ENCODE measurements at places on chromosomes 3 and 15.
A peak's percentile ranks its signal among the peaks of the same experiment; 100 is the strongest.

- no peak for DNase-seq
Measured at GRCh38 chr15:69499521-69500211, 47.0 kb downstream of the RPLP1 start.

GRCh38 chr3:160226026-160226907 lies 1.0 kb downstream of the C3orf80 start:
- DNase-seq = no peak

DNA sequence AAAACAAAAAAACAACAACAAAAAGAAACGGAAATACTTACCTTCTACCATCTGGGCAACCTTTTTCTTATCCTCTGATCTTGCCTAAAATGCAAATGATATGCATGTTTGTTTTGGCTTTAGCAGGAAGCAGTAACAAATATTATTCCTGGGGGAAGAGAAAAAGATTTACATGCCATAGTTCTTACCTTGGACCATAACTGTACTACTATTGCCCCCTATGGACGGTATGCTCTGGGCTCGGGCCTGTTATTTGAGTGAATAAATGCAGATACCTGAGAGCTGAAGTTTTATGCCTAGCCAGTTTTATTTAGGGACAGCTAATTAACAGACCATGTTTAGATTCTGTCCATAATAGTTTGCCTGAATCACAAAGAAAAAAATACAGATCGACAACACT lies 12.6 kb upstream of the STARD5 start:
- DNase-seq = peak; percentile 17

DNA sequence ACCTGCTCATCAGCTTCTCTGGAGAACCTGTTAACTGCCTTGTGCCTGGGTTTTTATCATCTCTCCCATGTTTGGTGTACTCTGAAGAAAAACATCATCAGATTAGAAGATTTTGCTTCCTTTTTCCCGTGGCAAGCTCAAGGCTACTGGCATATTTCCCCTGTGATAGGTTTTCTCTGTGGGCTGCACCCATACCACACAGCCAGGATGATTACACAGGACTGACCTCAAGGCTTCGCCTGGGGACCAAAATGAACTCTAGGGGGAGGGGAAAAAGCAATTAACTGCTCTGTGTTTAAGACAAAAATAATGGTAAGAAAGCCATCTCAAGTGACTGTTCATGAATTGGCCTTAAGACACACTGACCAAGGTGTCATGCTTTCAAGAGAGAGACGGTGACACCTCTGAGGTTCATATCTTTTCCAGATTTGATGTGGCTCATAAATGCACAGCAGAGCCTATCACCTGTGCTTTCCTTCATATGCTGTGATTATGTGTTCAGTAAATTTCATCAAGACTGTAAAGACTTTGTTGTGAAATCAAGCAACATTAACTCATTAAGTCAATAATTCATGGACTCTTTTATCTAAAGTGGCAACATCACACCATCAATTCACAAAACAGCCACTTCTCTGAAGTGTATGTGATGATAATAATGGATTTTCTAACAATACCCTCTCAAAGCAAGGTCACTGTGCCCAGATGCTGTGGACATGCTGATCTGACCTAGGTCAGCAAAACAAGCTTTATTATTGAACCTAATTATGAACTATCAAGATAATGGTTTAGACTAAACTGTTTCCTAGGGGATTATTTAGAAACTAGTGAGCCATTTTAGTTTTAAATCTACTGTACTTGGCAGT lies 427.9 kb downstream of the WDR72 start:
- no peak for DNase-seq

- DNase-seq = no peak
Measured at GRCh38 chr15:60932051-60932915, 296.8 kb downstream of the RORA start.

DNA sequence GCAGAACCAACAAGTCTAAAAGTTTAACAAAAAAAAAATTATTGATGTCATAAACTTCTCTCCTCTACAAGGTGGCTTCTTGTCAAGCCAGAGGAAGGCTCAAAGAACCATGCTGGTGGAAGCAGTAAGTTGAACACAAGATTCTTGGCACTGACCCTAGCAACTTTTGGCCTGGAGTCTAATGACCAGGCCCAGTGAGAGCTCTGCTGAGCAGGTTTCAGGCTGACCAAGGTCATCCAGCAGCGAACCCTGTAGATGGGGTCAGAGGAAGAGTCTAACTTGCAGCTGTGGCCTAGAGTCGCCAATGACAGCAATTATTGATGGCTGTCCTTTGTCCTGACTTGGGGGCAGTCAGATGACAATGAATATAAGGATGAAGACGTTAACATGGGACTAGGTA lies 43.1 kb upstream of the PDZRN3 start:
- no peak for DNase-seq

- peak; percentile 9 for DNase-seq
Measured at GRCh38 chr3:190375246-190375645, 12.7 kb upstream of the CLDN16 start.

GRCh38 chr3:191627064-191627463 lies 166.1 kb downstream of the PYDC2 start:
- DNase-seq = peak; percentile 17

DNA sequence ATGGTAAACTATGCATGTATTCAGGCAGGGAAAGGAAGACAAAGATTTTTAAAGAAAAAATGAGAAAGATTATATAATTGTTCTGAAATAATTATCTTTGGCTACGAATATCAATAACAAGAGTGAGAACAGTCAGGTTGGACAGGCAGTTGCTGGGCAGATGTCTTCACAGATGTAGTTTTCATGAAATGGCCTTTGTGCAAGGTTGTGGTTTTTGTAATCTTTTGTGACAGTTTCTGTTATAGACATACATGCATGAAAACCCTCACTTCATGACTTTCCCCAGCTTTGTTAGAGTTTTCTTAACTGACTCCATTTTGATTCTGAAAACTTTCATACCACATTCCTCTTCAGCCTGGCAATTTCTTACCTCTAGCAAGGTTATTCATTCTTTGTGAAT lies 34.9 kb upstream of the SLC25A36 start:
- no peak for DNase-seq

DNA sequence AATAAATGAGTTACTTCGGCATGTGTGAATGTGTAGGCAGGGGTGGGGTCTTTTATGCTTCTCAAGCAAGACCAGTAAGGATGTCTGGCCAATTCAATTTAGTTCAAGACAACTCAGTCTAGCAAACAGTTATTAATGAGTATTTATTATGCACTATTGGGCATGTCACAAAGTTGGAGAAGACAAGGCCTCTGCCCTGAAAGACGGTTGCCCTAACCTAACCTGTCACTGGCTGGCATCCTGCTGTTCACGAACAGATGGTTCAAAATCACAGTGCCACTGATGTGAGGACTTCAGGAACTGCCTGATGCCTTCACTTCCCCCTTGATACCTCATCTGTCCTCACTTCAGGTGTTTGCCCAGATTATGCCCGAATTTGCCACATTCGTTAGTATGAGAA lies 217.8 kb downstream of the SOX2 start:
- DNase-seq = no peak

DNA sequence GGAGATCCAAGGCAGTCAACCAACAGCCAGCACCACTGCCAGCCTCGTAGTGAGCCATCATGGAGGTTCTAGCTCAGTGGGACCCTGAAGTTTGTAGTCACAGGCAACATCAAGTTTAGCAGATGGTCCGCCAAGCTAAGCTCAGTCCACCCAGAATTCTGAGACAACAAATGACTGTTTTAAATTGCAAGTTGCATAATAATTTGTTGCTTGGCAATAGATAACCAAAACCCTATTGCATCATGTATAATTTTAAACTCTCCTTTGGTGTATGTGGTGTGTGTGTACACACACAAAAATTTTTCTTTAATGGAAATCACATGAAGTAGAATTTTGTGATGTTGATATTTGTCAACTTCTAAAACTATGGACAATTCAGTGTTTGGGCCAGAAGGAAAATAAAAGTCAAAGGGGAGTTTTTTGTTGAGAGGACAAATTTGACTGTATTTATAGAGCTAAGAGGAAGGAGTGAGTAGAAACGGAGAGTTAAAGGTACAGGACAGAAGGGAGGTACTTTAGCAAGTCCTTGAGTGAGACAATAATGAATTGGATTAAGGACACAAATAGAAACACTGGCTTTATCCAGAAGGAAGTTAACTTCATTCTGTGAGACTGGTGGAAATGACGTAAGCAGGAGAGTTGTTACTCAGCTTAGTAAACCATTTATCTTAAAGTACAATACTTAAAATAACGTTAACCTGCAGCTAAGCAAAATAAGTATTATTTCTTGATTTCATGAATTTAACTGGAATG lies 83.6 kb downstream of the NCEH1 start:
- DNase-seq = peak; percentile 59

DNA sequence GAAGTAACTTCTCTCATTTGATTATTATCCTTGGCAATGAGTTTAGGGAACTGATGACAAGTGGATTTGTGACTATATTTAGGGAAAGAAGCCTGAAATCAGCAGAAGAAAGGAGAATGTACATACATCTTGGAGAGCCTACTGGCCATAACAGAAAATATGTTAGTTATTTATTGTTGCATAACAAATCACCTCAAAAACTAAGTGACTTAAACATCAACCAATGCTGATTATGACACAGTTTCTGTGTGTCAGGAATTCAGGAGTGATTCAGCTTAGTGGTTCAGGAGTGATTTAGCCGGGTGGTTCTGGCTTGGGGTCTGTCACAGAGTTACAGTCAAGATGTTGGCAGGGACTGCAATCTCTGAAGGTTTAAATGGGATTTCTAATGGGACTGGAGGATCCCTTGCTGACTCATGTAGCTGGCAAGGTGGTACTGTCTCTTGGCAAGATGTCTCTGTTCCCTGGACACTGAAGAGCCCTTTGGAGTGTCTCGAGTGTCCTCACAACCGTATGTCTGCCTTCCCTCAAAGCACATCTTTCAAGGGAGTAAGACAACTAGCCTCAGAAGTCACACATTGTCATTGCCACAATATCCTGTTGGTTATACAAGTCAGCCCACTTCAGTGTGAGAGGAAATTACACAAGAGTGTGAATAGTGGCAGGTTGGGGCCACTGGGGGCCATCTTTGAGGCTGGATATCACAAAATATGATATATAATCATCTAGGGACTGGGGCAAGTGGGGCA lies 248.9 kb downstream of the SV2B start:
- DNase-seq = no peak

- no peak for DNase-seq
Measured at GRCh38 chr3:118801899-118802298, 232.7 kb downstream of the IGSF11 start.

DNA sequence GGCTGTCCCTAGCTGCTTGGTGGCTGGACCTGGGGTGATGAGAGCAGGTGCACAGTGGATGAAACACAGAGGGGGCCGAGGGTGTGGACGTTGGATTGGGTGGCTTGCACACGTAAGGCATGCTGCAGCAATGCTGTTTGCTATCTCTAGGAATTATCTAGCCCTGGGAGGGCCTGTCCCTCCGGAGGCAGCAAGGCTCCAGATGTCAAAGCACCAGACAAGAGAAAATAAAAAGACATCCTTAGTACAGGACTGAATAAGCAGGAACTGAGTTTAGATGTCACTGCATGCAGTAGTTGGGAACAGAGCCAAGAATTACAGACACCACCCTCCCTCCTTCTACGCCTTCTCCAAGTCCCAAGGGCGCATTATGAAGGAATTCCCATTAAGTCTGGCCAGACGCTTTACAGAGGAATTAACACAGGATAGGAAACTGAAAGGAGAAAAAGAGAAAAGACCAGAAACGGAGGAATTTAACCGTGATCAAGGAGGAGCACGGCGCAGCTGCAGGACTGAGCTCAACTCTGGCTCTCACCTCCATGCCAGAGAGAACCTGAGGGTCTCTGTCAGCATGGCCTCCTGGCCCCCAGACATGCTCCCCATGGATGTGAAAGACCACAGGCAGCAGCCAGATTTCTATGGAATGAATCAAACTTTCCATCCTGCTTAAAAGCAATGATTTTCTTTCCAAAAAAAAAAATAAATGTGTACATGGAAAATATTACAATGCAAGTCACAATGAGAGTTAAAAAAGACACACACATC lies 13.8 kb downstream of the ATP10A start:
- DNase-seq = peak; percentile 7

DNA sequence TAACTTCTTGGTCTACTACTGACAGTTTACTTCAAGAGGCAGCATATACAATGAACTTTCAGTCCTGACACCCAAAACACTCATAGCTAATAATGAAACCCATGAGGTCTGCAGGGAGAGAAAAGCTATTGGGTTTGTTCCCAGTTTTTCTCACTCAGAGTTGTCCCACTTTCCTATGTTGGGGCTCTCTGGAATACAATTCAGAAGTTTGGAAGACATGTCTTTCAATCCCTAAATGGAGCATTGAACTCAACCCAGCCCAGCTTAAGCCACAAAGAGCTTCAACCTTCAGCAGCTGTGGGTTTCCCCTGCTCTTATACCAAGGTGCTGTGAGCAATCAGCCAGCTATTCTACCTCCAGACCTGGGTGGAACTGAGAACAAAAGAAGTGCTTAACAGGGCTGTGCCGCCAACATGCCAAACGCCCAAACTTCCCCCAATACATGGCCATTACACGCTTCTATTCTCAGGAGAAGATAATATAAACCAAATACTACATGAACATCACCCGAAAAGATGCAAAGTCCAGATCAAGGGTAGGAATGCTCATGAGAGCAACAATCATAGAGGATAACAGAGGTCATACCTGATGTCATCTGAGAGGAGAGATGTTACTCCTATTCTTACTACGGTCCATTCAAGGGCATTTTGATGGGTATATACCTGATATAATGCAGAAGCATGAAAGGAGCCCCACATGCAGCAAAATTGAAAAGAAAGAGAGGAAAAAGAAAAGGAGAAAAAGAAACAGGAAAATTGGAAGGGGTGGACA lies 131.2 kb upstream of the TGFBR2 start:
- no peak for DNase-seq

GRCh38 chr3:149688122-149688757 lies 30.4 kb upstream of the WWTR1 start:
- DNase-seq = no peak

GRCh38 chr3:49493901-49494300 lies 23.8 kb downstream of the DAG1 start:
- no peak for DNase-seq

GRCh38 chr3:193640728-193641439 lies 47.9 kb downstream of the OPA1 start:
- DNase-seq = no peak

DNA sequence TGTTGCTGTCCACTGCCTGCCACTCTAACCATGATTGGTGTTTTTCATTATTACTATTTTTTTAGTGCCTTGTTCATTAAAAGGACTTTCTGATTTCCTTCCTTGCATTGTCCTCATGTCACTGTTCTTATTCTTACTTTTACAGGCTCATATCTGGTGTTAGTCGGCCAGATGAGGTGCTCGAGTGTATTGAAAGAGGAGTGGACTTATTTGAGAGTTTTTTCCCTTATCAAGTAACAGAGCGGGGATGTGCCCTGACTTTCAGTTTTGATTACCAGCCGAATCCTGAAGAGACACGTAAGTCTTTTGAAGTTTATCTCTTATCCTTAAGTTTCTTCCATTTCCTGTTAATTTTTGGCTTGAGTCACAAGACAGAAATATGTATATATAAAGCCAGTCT lies 23.2 kb downstream of the QTRT2 start:
- peak; percentile 42 for DNase-seq

Data from kidney capillary endothelial cell (primary cell).